ENCODE measurements at places on chromosomes 13 and 19. TPM values are rescaled to one million over a fixed set of nuclear protein-coding genes. Genes with fewer than 3 reads are reported as not detected.

The URAD gene
- not detected for total RNA-seq

The CRX gene
- total RNA-seq: not detected

The MBD3L5 gene
- not detected for total RNA-seq

DNA sequence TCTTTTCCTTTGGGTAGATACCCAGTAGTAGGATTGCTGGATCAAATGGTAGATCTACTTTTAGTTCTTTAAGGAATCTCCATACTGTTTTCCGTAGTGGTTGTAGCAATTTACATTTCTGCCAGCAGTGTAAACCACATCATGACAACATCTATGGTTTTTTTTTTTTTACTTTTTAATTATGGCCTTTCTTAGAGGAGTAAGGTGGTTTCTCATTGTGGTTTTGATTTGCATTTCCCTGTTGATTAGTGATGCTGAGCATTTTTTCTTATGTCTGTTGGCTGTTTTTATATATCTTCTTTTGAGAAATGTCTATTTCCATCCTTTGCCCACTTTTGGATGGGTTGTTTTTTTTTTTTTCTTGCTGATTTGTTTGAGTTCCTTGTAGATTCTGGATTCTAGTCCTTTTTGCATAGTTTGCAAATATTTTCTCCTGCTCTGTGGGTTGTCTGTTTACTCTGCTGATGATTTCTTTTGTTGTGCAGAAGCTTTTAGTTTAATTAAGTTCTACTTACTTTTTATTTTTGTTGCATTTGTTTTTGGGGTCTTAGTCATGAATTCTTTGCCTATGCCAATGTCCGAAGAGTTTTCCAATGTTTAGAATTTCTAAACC lies 38.8 kb downstream of the TDRD3 start:
- no peak for DNase-seq

DNA sequence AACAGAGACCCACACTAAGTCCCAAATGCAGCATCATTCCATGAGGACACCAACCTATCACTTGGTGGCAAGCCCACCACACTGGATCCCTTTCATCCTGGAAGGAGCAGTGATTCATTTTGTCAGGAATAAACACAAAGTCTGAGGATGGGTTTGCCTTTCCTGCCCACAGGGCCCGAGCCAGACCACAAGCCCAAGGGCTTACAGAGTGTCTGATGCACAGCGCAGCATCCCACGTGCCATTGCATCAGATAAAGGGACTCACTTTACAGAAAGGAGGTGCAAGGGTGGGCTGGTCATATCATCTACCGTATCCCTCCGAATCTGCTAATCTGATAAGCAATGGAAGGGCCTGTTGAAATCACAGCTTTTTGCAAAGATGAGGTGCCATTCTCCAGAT lies 12.2 kb upstream of the KCTD15 start:
- peak; percentile 68 for DNase-seq

DNA sequence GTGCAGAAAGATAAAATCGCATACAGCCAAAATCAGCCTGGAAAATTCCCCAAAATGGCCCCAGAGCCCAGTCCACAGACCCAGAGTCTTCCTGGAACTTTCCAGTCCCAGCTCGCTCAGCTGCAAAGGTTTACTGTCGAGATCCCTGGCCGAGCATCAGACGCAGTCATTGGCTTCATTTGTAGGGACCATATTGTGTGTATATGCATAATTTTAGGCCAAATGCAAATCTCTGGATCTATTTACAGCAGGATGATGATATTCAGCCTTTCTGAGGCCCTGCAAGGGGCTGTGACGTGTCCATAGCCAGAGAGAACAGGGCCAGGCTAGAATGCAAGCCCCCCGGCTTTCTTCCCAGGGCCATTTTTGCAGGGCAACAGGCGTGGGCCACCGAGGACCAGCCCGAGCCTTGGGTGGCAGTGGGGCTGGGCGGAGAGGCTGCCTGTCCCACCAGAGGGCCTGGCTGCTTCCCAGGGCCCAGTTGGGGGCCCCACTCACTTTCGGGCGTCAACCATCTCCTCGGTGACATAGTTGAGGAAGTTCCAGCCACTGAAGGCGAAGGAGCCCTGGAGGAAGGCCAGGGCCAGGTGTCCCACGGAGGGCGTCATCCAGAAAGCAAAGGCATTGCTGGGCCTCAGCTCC lies 13.7 kb downstream of the SLC7A10 start:
- DNase-seq: no peak

GRCh38 chr19:3785938-3786824 lies at the start of gene MATK:
TSS of gene MATK (minus strand) at chr19:3786381. CDS start at chr19:3785135, 1,246 bp downstream.
- DNase-seq: no peak
